ENCODE measurements at places on chromosomes 12 and 14.

GRCh38 chr12:104386461-104386860 lies 70.3 kb upstream of the CHST11 start:
- DNase-seq = no peak

DNA sequence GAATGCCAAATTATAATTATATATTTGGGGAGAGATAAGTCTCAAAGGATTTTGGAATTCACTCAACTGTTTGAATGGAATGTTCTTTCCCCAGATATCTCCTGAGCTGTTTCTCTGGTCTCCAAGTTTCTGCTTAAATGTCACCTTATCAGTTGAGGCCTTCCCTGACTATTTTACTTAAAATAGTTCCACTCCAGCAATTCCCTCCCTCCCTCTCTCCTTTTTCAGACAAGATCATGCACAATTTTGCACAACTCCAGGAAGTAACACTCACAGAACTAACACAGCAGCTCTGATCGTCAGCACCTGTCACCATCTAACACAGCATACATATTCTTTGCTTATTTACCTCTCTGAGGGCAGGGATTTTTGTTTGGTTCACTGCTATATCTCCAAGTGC lies 12.5 kb downstream of the BTG1 start:
- no peak for DNase-seq

DNA sequence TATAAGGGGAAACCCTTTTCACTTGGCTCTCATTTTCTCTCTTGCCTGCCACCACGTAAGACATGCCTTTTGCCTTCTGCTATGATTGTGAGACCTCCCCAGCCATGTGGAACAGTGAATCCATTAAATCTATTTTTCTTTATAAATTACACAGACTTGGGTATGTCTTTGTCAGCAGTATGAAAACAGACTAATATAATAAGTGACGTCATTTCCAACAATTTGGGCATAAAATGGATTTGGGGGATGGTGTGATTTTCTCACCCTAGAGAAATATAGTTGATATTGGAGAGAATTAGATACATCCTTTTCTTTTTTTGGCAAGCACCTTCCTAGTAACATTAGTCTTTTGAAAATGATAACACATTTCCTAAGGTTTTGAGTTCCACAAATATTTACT lies 490.5 kb downstream of the TMEM132D start:
- DNase-seq = no peak

DNA sequence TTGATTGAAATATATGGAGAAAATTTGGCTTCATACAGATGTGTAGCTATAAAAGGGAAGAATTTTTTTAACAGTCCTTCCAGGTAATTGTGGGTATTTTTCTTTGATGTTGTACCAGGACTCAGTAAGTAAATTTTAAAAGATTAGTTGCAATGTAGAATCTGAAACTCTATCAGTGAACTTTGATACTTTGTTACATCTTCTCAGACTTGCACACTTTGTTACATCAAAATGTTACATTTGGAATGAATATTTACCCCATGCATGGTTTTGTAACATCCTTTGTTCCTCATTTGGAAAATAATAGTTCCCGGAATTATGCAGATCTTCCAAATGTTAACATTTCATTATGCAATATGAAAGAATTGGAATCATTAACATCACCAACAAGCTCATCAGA lies 13.8 kb downstream of the MTHFD1 start:
- DNase-seq = no peak

DNA sequence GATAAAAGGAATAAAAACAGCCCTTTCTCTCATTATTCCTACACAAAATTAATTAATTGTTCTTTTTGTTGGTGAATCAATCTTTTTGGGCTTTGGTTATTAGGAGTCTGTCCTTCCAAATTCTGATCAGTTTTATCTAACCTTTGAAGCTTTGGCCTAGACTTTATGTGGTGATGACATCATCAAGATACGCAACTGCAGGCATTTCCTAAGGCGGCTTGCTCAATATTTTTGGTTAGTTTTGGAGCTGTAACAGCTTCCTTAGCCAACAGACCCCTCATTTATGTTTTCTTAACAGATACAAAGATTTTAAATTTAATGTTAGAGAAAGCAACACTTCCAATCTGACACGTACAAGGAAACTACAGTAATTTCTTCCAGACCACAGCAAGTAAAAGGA lies 87.8 kb upstream of the PDE3A start:
- DNase-seq = no peak

GRCh38 chr14:106276326-106277267 lies 750.2 kb downstream of the TMEM121 start:
- no peak for DNase-seq

DNA sequence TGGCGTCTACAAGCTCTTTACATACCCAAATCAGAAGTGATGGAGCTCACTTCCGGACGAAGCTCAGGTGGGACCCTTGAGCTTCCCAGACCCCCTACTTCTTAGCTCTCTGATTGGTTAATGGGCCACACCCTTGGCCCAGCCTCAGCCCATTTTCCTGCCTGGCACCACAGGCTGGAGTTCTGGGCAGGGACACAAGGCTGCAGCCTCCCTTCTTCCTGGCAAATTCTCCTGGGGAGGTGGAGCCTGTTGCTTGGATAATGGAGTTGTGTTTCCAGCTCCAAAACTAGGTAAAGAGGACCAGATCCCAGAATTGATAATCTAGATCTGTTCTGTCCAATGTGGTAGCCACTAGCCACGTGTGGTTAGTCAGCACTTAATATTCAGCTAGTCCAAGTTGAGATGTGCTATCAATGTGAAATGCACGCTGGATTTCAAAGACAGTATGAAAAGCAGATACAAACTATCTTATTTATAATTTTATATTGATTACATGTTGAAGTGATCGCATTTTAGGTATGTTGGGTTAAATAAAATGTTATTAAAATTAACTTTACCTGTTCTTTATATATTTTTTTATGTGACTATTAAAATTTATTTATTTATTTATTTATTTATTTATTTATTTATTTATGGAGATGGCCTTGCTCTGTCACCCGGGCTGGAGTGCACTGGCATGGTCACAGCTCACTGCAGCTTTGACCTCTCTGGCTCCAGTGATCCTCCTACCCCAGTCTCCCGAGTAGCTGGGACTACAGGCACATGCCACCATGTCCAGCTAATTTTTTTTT lies 12.6 kb upstream of the FAIM2 start:
- no peak for DNase-seq

DNA sequence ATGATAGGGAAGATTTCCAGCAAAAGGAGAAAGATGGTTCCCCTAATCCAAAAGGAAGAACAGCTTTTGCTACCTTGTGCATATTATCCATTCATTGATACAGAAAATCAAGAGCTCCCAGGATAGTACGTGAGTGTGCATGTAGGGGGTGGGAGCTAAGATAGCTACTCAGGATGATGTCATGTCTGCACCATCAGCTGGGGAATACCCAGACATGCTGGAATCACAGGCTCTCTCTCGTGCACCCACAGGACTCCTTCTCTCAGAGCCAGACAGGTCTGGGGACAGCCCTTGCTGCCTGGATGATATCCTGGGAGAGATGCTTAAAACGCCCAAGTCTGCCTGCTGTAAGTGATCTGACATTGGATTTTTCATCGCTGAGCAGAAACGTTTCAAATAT lies 38.9 kb downstream of the FOXN3 start:
- peak; percentile 29 for DNase-seq

GRCh38 chr12:19150273-19150900 lies 20.9 kb downstream of the PLEKHA5 start:
- no peak for DNase-seq

GRCh38 chr12:55972911-55973598 lies 823 bp upstream of the RAB5B start:
- DNase-seq = no peak

GRCh38 chr12:11545484-11546330 lies 103.8 kb upstream of the ETV6 start:
- DNase-seq = peak; percentile 19

- DNase-seq = no peak
Observed at GRCh38 chr12:68866950-68867349, 59.0 kb downstream of the MDM2 start.

DNA sequence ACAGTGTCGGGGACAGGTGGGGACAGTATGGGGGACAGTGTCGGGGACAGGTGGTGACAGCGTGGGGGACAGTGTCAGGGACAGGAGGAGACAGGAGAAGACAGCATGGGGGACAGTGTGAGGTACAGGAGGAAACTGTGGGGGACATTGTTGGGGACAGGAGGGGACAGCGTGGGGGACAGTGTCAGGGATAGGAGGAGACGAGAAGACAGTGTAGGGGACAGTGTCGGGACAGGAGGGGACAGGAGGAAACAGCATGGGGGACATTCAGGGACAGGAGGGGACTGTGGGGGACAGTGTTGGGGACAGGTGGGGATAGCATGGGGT lies 139.5 kb downstream of the TMEM121 start:
- no peak for DNase-seq

DNA sequence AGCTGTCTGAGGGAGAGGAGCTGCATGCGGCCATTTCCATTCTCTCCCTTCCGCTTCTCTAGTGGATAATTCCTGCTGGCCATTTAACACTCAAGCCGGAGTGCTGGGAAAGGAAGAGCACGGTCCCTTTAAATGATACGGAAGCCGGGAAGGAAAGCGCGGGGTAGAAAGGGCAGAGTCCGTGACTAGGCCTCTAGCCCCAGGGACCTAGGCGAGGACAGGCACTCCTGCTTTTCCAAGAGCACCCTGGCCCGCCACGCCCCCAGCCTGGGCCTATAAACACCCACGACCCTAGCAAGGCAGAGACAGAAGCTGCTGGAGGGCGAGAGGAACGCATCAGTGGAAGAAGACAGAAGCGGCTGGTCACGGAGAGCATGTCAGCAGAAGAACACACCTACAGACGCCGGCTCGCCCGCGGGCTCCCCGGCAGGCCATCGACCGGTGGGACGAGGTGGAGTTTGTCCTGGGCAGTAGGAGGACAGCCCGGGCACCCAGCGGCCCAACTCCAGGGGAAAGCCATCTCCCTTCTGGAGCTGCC lies 1206.6 kb upstream of the TMEM132C start:
- DNase-seq = no peak

DNA sequence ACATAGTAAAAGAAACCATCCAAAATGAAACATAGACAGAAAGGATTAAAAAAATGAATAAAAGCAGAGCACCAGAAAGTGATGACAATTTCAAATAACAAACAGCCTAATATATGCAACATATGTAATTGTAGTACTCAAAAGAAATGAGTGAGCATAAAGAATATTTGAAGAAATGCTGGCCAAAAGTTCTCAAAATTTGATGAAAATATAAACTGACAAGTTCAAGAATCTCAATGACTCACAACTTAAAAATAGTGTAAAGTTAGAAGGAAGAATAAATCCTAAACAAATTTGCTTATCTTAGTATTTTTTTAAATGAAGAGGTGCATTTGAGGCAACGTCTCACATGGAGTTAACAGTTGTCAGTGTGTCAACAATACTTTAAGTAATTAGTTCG lies 498.9 kb downstream of the SLC6A15 start:
- no peak for DNase-seq

DNA sequence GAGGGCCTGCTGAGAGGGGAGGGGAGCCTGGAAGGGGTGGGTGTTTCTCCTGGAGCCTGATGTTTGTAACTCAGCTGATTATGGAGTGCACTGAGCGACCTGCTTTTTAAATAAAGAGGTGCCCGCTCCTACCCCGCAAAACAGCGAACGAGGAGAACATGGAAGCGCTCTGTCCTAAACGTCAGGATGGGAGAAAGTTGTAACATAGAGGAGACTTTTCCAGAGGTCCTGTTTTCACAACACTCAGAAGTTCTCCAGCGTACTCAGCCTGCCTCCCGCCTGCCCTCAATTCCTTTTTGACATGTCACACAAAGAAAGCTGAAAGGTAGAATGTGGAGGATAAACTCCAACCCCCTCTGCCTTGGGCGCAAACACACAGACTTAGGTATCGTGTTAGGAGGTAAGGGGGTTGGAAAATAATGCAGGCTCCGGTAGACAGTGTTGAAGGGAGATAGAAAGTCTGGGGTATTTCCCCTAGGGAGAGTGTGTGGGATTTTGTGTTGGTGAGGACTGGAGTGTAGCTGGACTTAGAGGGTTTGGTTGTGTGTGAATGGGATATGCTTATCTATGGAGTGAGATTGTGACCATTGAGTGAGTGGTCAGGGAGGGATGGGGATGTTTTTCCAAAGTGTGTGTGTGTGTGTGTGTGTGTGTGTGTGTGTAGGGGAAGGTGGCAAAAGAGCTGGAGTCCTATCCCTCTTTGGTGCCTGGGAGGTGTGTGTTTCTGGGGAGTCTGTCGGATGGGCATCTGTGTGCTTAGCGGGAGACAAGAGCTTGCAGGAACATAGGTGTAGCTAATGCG lies 2.1 kb downstream of the NTF3 start:
- DNase-seq = no peak

- no peak for DNase-seq
Observed at GRCh38 chr12:117161460-117162166, 28.7 kb downstream of the FBXO21 start.

DNA sequence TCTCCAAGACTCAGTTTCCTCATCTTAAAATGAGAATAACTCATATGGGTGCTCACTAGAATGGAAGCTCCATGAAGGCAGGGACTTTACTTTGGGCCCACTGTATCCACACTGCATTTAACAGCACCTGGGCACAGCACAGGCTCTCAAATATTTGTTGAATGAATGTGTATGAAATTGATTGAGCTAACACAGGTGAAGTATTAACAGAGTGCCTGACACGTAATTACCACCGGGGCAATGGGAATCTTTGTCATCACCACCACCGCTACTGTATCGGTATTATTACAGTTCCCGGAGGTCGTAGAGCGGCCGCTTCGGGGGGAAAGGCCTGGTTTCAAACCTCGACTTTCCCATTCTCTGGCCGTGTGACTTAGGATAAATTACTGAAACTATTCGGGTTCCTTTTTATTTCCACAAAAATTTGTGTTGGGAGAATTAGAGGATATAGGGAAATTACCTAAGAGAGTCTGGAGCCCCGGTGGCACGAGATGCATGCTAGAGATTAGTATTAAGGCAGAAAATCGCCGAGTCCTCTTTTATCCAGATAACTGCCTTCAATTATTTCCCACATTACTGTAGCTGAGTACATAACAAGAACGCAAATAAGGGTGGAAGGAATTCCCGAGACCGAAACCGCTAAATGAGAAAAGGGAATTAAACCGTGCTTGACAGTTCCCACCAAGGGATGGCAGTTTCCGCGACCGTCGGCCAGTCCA lies 1.0 kb upstream of the RIC8B start:
- no peak for DNase-seq

DNA sequence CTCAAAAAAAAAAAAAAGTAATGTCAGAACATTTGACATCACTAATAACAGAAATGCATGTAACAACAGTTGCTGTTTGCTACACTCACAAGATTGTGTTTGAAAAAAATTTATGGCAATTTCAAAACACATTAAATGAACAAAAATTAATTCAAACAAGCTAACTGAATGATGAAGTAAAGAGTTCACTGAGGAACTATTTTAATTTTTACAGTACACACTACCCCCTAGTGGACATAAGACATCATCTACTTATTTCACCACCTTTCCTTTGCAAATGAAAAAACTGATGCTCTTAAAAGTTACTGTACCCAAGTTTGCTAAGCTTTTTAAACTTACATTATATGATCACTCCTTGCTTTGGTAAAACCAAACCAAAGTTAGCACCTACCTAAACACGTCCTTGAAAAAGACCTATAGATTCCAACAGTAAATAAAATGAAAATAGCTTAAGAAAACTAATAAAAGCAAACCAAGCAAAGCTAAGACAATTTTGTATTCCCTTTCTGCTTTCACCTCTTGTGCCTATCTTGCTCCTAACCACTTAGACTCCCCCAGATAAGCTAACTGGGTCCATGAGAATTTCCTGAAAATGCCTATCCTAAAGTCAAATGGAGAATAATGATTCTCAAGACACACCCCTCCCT lies 22.2 kb downstream of the UBE2N start:
- DNase-seq = no peak

Measured in activated CD4-positive, alpha-beta T cell treated with anti-CD3 and anti-CD28 coated beads for 4 hours (primary cell).